Epithelial cell of esophagus (primary cell): ENCODE measurements at places on chromosomes 7 and 10.
A peak's percentile ranks its signal among the peaks of the same experiment; 100 is the strongest.

- peak; percentile 36 for DNase-seq
Observed at GRCh38 chr7:134014935-134015334, 112.2 kb upstream of the LRGUK start.

DNA sequence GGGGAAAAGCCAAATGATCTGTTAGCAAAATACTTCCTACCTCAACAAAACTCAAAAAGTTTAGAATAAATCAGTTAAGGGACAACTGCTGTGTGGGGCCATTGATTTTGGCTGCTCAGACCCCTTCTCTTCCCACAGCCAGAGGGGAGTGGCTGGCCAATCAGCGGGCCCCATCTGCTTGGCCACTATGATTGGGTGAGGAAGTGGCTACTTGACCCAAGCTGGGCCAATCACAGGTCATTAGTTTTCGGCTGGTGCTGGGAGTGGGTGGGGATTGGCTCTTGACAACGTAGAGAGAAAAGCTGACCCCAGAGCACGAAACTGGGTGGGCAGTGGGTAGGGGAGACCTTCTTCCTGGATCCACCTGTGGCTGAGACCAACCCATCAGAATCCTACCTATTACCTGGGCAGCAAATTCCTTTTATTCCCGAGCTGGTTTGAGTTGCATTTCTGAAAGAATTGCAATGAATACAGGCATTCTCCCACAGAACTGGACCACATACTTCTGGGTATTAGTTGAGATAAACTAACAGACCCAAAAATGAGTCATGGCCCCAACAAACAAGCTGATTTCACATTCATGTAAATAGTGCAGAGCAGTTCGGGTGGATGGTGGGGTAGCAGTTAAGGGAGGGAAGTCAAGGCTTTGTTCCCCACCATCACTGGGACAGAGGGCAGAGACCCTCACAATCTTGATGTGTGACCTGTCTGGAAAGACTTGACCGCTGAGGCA, 35.6 kb upstream of the HMX3 start:
- no peak for DNase-seq

GRCh38 chr10:6416892-6417512, 163.1 kb downstream of the PRKCQ start:
- peak; percentile 59 for DNase-seq

DNA sequence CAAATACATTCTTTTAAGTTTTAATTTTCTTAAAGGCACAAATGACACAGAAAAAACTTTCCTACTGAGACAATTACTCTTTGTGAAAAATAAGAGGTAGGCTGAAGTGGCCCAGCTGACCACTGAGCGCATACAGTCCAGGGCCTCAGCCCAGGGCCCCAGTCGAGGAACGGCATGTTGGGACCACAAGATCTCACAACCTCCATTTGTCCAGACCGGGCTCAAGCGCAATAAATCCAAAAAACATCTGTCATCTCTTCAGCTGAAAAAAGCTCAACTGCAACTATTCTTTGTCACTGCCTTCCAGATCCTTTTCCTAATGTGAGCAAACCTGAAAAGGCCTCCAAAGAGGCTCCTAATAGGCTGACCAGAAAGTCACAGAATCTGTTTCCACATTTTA, 165.8 kb downstream of the SRPK2 start:
- DNase-seq = no peak

DNA sequence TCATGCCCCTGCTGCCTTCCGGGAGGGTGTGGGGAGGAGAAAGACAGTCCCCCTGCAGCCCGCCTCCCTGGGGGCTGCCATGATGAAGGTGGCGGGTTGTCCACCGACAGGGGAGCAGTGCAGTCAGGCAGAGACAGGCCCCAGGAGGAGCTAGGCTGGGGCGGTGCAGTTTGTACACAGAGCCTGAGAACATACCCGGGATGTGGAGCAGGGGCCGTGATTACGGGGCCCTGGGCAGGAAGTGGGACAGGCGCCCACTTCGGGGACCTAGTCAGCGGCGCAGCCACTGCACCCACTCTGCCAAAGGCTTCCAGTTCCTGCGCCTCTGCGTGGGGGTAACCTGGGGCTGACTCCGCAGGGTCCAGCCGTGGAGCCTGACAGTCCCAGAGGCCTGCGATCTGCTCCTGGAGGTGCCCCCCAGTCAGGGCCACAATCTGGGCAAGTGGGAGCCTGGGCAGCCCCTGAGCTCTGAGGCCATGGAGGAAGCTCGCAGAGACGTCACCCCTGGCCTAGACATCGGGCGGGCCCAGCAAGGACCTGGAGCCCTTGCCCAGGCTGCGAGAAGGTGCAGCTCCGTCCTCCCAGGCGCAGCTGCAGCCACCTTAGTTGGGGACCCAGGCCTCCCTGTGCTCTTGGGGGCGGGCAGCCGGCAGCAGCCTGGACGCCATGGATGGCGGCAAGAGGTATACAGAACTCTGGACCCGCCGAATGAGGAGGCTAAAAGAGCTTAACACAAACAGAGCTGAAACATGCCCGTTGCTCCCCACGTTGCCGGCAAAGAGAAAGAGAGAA, 1356.8 kb downstream of the XPNPEP1 start:
- no peak for DNase-seq

GRCh38 chr7:22121702-22122474, 176.2 kb upstream of the CDCA7L start:
- DNase-seq = no peak

DNA sequence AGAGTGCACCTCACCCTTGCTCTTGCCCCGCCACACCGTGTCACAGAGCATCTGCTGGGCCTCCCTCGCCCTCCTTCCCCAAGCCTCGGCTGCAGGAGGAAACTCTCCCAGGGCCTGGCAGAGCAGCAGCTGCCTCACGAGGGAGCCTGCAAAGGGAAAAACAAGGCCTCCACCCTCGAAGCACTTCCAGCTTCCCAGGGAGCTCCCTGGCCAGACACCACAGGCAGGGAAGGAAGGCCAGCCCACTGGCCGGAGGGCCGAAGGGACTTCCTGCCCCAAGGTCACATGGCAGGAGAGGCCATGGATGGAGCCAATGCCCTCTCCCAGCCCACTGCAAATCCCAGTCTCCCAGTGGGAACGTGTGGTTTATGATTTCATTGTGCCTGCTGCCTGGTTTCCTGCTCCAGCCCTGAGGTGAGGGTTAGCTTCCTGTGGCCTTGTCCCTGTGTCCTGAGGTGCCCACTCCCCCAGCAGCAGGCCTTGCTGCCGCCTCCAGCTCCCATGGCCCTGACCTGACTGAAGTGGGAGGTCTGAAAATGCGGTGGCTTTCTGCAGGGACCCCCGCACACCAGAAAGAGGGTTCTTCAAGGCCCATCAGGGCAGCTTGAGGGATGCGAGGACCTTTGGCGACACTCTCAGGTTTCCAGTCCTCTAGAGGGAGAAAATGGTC, 100.5 kb upstream of the PPIF start:
- DNase-seq = no peak

- DNase-seq = no peak
Observed at GRCh38 chr10:60848126-60848525, 69.8 kb downstream of the CDK1 start.

DNA sequence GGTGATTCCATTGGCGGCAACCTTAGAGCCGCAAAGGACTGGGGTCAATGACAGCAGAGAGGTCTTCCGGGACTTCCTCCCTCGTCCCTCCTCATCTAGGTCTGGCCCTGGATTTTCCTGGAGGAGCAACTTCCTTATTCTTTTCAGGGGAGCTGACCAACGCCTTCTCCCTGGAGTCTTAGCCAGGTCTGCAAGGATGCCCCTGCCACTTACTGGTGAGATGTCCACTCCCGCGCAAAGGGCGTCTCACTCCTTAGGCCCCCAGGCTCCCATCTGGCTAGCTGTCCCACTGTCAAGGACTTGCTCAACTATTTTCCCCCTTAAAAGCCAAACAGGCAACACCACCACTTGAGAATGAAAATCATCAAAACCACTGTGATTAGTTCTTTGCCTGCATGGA, 42.0 kb upstream of the NMT2 start:
- no peak for DNase-seq

GRCh38 chr10:21260506-21261149, 264.9 kb downstream of the SKIDA1 start:
- no peak for DNase-seq

- DNase-seq = no peak
Observed at GRCh38 chr7:32026083-32026425, 44.2 kb downstream of the PDE1C start.

DNA sequence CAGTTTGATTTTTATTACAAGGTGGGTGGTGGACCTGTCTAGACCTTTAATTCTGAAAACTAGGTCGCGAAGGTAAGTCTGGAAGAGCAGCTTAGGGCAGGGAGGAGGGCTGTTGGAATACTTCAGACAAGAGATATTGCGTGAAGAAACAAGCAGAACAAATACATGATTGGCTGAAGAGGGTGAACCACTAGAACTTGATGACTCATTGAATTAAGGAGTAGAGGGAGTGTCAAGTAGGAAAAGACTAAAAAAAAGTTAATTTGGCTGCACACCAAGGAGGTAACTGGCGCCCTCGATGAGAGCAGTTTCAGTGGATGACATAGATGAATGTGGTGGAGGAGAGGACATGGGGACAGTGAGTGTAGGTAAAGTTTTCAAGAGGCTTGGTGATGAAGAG, 41.3 kb downstream of the WNT2 start:
- DNase-seq = peak; percentile 68

DNA sequence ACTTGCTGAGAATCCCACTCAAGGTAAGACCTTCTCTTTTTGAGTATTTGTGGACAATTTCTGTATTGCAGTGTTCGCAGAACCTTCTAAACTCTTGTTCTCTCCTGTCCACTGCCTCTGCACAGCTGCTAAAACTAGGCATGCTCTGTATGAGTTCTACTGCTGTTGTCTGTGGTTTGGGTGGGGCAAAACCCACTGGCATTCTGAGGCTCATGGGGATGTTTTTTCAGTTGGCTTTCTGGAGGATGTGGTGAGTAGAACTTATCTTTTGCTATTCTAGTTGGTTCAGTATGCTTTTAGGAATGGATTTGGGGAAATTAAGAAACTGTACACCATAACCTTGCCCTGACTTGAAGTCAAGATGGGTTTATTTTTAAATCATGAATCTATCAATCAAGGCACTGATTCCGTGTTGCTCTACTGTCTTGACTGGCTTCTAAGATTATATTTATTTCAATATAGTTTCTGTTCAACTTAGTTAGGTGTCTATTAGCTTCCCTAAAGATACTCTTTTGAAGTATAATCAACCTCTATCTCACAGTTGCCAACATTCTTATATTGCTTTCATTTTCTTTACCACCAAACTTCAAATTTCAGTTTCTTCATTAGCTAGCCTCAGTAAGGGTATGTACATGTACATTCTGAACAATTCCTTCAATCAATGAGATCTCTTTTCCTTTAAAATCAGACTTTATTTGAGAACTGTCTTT, 25.0 kb upstream of the C1GALT1 start:
- peak; percentile 37 for DNase-seq

- DNase-seq = no peak
Observed at GRCh38 chr7:74284781-74285259, 4.4 kb upstream of the CLIP2 start.
